ENCODE measurements at places on chromosomes 2 and 18. TPM values are rescaled to one million over a fixed set of nuclear protein-coding genes. Genes with fewer than 3 reads are reported as not detected.

Gene PHLPP1
- 72.5 TPM for total RNA-seq

Gene ZNF385B
- 1.5 TPM for total RNA-seq

Gene SRBD1
- 44.3 TPM for total RNA-seq

Gene SERPINB4
- 1.1 TPM for total RNA-seq

DNA sequence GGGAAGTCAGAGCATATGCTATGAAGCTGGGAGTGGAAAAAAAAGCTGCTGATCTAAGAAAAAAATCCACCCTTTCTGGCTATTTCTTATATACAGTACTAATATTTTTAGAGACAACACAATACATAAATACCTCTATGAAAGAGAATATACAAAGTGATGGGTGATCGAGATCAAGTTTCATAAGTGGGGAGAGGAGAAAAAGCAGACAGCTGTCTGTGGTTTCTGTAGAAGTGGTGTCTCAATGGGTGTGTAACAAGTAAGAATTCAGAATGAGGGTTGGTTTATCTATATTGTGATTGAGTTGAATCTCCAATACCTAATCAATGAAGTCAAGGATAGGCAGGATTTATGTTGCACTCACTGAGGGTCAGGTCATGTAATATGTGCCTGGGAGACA, 191.0 kb downstream of the HNMT start:
- DNase-seq = no peak
- no peaks in the 10 kb centered on the region for H3K4me1 ChIP-seq
- H3K36me3 ChIP-seq = no peaks in the 10 kb centered on the region
- H3K27ac ChIP-seq = no peak overlapping the region

- no peaks in the 10 kb centered on the region for H3K27me3 ChIP-seq
- no peaks in the 10 kb centered on the region for H3K36me3 ChIP-seq
Observed at GRCh38 chr2:235390816-235391194, 103.0 kb upstream of the AGAP1 start.

DNA sequence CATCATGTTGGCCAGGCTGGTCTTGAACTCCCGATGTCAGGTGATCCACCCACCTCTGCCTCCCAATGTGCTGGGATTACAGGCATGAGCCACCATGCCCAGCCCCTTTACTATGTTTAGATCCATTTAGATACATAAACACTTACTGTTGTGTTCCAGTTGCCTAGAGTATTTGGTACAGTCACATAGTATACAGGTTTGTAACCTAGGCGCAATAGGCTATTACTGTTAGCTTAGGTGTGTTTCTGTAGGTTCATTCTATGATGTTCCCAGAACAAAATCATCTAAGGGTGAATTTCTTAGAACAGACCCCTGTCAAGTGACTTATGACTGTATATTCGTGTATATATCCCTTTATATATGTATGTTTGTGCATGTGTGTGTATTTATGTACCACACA, 61.8 kb downstream of the MYCN start:
- H3K27ac ChIP-seq = no peak overlapping the region
- DNase-seq = no peak
- no peaks in the 10 kb centered on the region for H3K4me1 ChIP-seq
- H3K27me3 ChIP-seq = no peaks in the 10 kb centered on the region

DNA sequence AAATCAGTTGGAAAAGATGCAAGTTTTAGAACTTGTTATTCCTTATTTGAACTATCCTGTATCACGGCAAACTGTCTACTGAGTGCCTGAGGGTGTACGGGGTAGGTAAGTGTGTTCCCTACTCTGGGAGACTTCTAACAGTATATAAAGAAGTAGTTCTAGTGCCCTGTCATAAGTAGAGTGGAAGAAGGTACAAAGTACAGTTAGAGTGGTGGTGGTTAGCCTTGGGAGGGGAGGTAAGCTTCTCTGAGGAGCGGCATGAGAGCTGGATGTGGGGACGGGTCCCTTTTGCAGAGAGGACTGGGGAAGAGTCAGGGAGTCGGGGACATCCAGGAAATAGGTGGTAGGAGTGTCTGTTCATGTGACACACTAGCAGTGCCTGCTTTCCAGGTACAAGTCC, 48.5 kb downstream of the DGKD start:
- H3K27ac ChIP-seq = 0 out of 2 replicates have a peak overlapping the region, but pooled peaks have one; percentile 55
- no peaks in the 10 kb centered on the region for H3K36me3 ChIP-seq
- no peak overlapping the region for H3K4me3 ChIP-seq
- DNase-seq = no peak
- H3K4me1 ChIP-seq = peaks cover 8% of the 10 kb centered on the region

Gene CNGA3
- total RNA-seq = not detected

DNA sequence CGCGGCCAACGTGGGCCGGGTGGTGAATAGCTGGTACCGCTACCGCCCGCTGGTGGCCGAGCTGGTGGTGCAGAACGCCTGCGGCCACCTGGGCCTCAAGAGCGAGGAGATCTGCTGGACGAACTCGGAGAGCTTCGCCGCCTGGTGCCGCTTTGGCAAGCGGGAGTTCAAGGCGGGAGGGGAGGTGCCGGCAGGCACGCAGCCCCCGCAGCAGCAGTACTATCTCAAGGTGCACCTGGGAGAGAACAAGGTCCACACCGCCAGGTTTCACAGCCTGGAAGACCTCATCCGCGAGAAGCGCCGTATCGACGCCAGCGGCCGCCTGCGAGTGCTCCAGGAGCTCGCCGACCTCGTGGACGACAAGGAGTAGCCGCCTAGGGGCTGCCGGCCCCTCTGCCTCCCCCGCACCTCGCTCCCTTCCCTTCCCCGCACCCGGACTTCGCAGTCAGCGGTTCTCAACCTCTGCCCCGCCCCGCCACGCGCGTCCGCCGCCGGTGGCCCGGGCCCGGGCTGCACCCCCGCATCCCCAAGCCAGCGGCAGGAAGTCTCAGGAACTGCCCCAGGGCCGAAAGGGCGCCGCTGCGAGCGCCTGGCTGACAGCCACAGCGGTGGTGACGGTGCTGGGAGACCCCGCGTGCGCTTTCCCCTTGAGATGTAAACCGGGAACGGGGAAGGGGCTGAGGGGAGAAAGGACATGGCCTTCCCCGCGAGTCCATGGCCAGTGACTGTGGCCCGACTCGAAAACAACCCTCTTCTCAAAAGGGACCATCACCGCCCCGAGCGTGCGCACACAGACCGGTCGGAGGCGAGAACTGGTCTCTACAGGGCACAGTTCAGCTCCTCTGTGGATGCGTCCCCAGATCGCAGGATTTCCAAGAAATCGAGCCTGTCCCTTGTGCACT, 2.2 kb downstream of the LRATD1 start:
- H3K27ac ChIP-seq = no peak overlapping the region
- H3K27me3 ChIP-seq = peaks cover 74% of the 10 kb centered on the region
- H3K36me3 ChIP-seq = no peaks in the 10 kb centered on the region
- H3K4me1 ChIP-seq = peaks cover 14% of the 10 kb centered on the region
- H3K4me3 ChIP-seq = peak overlapping the region; percentile 77

Gene ZDBF2
- total RNA-seq = 35.6 TPM

DNA sequence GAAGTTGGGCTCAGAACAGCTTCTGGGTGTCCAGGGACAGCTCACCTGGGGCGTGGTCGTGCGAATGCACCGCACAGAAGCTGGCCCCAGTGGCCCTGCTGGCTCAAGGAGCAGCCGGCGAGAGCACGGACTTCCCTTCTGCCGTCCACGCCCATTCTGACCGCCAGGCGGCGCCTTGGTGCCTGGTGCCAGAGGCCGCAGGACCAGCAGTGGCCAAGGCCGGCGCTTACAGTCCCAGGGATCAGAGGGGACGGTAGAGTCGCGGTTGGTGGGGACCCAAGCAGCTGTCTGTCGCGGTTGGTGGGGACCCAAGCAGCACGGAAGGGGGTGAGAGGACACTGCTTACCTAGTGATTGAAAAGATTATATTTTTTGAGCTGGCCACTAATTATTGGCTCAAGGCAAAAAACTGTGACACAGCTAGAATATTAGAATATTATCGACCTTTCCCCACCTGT, 25.7 kb downstream of the NPPC start:
- DNase-seq = peak; percentile 94
- H3K4me1 ChIP-seq = no peaks in the 10 kb centered on the region
- no peak overlapping the region for H3K27ac ChIP-seq
- H3K36me3 ChIP-seq = no peaks in the 10 kb centered on the region
- peak overlapping the region; percentile 43 for H3K4me3 ChIP-seq

GRCh38 chr2:231475965-231476364, 11.7 kb upstream of the NCL start:
- H3K36me3 ChIP-seq = no peaks in the 10 kb centered on the region
- H3K27me3 ChIP-seq = no peaks in the 10 kb centered on the region
- no peak overlapping the region for H3K4me3 ChIP-seq
- H3K27ac ChIP-seq = no peak overlapping the region
- no peak for DNase-seq
- no peaks in the 10 kb centered on the region for H3K4me1 ChIP-seq

- H3K4me3 ChIP-seq = no peak overlapping the region
- no peaks in the 10 kb centered on the region for H3K36me3 ChIP-seq
- no peaks in the 10 kb centered on the region for H3K4me1 ChIP-seq
- H3K27ac ChIP-seq = no peak overlapping the region
Observed at GRCh38 chr2:170917219-170917913, 11.7 kb upstream of the GORASP2 start.

DNA sequence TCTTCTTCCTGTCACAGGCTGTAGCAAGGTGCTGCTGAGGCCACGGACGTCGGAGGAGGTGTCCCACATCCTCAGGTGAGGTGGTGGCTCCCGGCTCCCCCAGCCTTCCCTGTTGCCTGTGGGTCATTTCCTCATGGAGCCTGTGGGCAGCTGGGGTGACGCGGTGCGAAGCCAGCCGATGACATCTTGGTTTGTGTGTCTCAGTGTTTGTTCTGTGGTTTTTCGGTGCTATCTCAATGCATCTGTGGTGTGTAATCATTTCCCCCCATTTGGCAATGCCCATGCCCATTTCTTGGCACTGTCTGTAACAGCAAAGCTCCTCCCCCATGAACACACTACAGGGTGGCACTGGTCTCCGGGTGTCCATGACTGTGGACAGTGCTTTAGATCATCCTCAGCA, 6.6 kb downstream of the D2HGDH start:
- H3K27me3 ChIP-seq = no peaks in the 10 kb centered on the region
- no peaks in the 10 kb centered on the region for H3K36me3 ChIP-seq
- no peaks in the 10 kb centered on the region for H3K4me1 ChIP-seq
- DNase-seq = no peak
- H3K27ac ChIP-seq = no peak overlapping the region

Gene MSTN
- not detected for total RNA-seq

DNA sequence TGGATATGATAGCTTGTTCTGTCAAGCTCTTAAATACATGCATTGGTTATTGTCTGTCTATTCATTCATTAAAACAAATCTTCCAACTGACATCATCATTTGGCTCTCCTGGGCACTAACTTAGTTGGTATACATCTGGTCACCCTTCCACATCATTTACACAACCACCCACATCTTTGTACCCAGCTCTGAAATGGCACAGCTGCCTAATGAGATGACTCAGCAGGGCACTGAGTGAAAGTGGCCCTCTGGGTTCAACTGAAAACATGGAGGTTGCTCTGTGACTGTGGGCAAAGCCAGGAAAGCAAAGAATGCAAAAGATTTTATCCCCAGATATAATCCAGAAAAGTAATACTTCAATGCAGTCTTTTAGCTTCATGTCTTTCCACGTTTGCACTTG, 234.0 kb upstream of the MAP2 start:
- H3K4me1 ChIP-seq = no peaks in the 10 kb centered on the region
- no peak overlapping the region for H3K4me3 ChIP-seq
- H3K27me3 ChIP-seq = no peaks in the 10 kb centered on the region
- no peak for DNase-seq
- H3K36me3 ChIP-seq = no peaks in the 10 kb centered on the region

Gene SPAST
- 37.6 TPM for total RNA-seq

Gene FOXI3
- total RNA-seq = 11.8 TPM

Gene PLGLB2
- total RNA-seq = 1.0 TPM

Gene CACNB4
- total RNA-seq = 9.8 TPM

- H3K4me1 ChIP-seq = peaks cover 8% of the 10 kb centered on the region
- no peak for DNase-seq
- H3K27me3 ChIP-seq = peaks cover under 1% of the 10 kb centered on the region
- no peak overlapping the region for H3K27ac ChIP-seq
- no peaks in the 10 kb centered on the region for H3K36me3 ChIP-seq
Observed at GRCh38 chr2:241797441-241798080, 11.4 kb upstream of the NEU4 start.

GRCh38 chr2:54042341-54042740, 71.5 kb upstream of the PSME4 start:
- no peaks in the 10 kb centered on the region for H3K27me3 ChIP-seq
- no peak overlapping the region for H3K4me3 ChIP-seq
- no peaks in the 10 kb centered on the region for H3K4me1 ChIP-seq
- DNase-seq = no peak
- H3K27ac ChIP-seq = no peak overlapping the region
